Mesenchymal stem cell (in vitro differentiated cells and primary cell): ENCODE measurements at places on chromosomes 3 and 15.
A peak's percentile ranks its signal among the peaks of the same experiment; 100 is the strongest.

DNA sequence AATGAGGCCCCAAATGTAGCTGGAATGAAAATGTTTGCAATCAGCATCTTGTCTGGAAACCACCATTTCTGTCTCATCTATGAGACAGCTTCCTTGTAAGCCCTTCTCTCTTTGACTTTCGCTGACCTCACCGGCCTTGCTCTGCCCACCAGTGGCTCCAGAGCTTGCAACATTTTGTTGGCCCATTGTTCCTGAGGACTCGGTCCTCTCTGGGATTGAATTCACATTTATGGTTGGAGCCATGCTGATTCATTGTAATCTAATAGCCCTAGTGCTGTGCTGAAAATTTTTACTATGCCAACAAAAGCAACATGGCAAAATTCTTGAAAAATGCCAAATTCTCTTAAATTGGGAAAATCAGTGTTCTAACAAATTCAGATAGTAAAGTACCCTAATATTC is 37.2 kb downstream of the ABHD5 start:
- no peak overlapping the region for H3K27ac ChIP-seq
- no peaks in the 10 kb centered on the region for H3K36me3 ChIP-seq
- DNase-seq = no peak
- no peak overlapping the region for H3K4me3 ChIP-seq

DNA sequence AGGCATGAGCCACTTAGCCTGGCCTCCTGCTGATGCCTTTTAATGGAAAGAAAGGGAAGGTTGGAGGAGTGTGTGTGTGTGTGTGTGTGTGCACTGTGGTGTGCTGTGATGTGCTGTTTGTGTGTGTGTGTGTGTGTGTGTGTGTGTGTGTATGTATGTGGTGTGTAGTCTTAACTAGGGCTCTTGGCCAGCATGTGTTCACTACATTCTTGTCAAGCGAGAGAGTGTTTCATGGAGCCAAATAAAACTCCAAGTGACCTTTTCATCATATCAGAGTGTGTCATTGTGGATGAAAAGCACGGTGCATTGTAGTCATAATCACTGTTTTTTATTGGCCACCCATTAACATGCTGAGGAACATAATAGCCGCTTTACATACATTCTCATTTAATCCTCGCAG is 30.8 kb upstream of the BHLHE40 start:
- no peak overlapping the region for H3K27ac ChIP-seq
- no peak for DNase-seq
- H3K4me3 ChIP-seq = no peak overlapping the region
- no peaks in the 10 kb centered on the region for H3K36me3 ChIP-seq
- no peaks in the 10 kb centered on the region for H3K27me3 ChIP-seq

DNA sequence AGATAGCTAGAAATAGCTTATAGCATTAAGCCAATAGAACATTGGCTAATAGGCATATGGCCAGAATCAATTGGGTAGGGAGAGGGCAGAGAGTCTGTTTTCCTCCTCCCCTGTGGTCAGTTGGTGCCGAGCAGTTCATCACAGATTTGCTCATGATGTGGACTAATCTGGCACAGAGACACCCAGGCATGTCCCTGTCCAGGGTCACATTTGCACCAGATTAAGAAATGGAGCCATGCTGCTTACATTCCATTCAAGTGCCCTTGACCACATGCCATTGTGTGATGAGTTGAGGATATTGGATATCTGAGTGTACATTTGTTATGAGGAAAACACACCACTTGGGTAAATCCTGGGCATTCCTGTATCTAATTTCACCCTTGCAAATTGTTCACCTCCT is 53.4 kb downstream of the USP13 start:
- H3K4me1 ChIP-seq = peaks cover 3% of the 10 kb centered on the region
- DNase-seq = peak; percentile 28
- no peak overlapping the region for H3K4me3 ChIP-seq
- H3K27me3 ChIP-seq = no peaks in the 10 kb centered on the region
- H3K36me3 ChIP-seq = peaks cover 22% of the 10 kb centered on the region

GRCh38 chr3:151835751-151836525 is 22.0 kb downstream of the AADAC start:
- H3K36me3 ChIP-seq = no peaks in the 10 kb centered on the region
- peaks cover 9% of the 10 kb centered on the region for H3K4me1 ChIP-seq
- H3K27ac ChIP-seq = peak overlapping the region; percentile 96
- DNase-seq = peak; percentile 58
- no peaks in the 10 kb centered on the region for H3K27me3 ChIP-seq
- H3K4me3 ChIP-seq = no peak overlapping the region

- no peak for DNase-seq
- H3K27ac ChIP-seq = no peak overlapping the region
- H3K4me3 ChIP-seq = no peak overlapping the region
- peaks cover 14% of the 10 kb centered on the region for H3K4me1 ChIP-seq
- H3K27me3 ChIP-seq = no peaks in the 10 kb centered on the region
- no peaks in the 10 kb centered on the region for H3K36me3 ChIP-seq
These were observed 1.9 kb upstream of the IGDCC4 start for GRCh38 chr15:65424683-65425082.

- DNase-seq = no peak
- H3K4me1 ChIP-seq = peaks cover 6% of the 10 kb centered on the region
- H3K27ac ChIP-seq = no peak overlapping the region
- H3K4me3 ChIP-seq = no peak overlapping the region
These were observed 47.7 kb downstream of the CMTM6 start for GRCh38 chr3:32454731-32455608.

GRCh38 chr3:177946048-177946447 is 590.2 kb upstream of the KCNMB2 start:
- H3K36me3 ChIP-seq = no peaks in the 10 kb centered on the region
- no peak overlapping the region for H3K27ac ChIP-seq
- no peak overlapping the region for H3K4me3 ChIP-seq
- H3K4me1 ChIP-seq = no peaks in the 10 kb centered on the region
- no peaks in the 10 kb centered on the region for H3K27me3 ChIP-seq

GRCh38 chr3:46845397-46845859 is 17.8 kb downstream of the MYL3 start:
- DNase-seq = peak; percentile 75
- peak overlapping the region; percentile 60 for H3K4me3 ChIP-seq
- H3K4me1 ChIP-seq = peaks cover 17% of the 10 kb centered on the region
- H3K27ac ChIP-seq = peak overlapping the region; percentile 47
- H3K36me3 ChIP-seq = no peaks in the 10 kb centered on the region

- H3K36me3 ChIP-seq = peaks cover 26% of the 10 kb centered on the region
- peaks cover 4% of the 10 kb centered on the region for H3K4me1 ChIP-seq
- H3K27ac ChIP-seq = no peak overlapping the region
These were observed 552.3 kb downstream of the FOXP1 start for GRCh38 chr3:71031181-71031580.

DNA sequence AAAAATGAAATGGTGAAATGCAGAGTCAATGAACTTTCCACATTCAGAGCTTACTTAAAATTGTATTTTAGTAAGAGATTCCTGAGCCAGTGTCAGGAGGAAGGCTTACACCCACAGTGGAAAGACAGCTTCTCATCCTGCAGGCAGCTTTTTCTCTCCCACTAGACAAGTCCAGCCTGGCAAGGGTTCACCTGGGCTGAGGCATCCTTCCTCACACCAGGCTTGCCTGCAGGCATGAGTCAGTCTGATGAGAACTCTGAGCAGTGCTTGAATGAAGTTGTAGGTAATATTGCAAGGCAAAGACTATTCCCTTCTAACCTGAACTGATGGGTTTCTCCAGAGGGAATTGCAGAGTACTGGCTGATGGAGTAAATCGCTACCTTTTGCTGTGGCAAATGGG is 3.1 kb downstream of the CCR4 start:
- H3K4me3 ChIP-seq = no peak overlapping the region
- H3K4me1 ChIP-seq = peaks cover 2% of the 10 kb centered on the region
- H3K27ac ChIP-seq = no peak overlapping the region

DNA sequence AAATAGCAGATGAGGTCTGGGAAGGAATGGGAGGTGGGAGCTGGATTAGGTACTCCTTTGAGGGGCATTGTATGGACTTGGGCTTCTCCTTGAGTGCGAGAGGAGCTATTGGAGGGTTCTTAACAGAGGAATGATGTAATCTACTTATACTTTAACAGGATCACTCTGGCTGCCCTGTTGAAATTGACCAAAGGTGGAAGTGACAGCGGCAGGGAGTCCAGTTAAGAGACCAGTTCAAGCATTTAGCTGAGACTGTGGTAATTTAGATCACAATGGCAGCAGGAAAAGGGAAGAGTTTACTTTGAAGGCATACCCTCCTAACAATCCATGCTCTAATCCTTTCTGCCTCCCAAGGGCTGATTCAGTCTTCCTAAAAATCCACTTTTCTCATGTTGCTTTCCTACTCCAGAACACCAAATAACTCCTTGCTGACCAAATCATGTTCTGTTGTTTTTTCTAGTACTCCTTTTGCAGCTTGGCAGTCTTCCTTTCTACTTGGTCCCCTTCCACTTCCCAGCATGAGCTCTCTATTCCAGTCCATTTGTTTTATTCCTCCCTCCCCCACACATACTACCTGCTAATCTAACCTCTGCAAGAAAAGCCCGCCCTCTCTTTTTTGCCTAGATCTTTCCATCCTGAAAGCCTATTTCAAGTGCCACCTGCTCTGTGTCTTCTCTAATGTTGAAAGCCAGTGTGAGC is 139.4 kb downstream of the NECTIN3 start:
- H3K27ac ChIP-seq = no peak overlapping the region
- no peak for DNase-seq
- H3K27me3 ChIP-seq = no peaks in the 10 kb centered on the region
- peaks cover 2% of the 10 kb centered on the region for H3K4me1 ChIP-seq
- no peaks in the 10 kb centered on the region for H3K36me3 ChIP-seq

- H3K4me1 ChIP-seq = no peaks in the 10 kb centered on the region
- peak; percentile 17 for DNase-seq
- H3K27me3 ChIP-seq = no peaks in the 10 kb centered on the region
- no peak overlapping the region for H3K27ac ChIP-seq
- H3K4me3 ChIP-seq = no peak overlapping the region
These were observed 10.7 kb downstream of the KNSTRN start for GRCh38 chr15:40392986-40393948.

GRCh38 chr3:44712455-44713075 is at the start of gene ZNF502:
TSS of gene ZNF502 (plus strand) at chr3:44712660. CDS start at chr3:44720262, 7,602 bp downstream.
- H3K4me3 ChIP-seq = peak within 1 kb of the TSS; percentile 95
- peak; percentile 70 for DNase-seq
- no peaks in the 10 kb centered on the region for H3K36me3 ChIP-seq
- no peak within 1 kb of the TSS for H3K27ac ChIP-seq
- H3K27me3 ChIP-seq = no peaks in the 10 kb centered on the region

GRCh38 chr15:43518197-43518761 is 871 bp downstream of the MAP1A start:
- no peaks in the 10 kb centered on the region for H3K27me3 ChIP-seq
- peak; percentile 63 for DNase-seq
- peaks cover 35% of the 10 kb centered on the region for H3K36me3 ChIP-seq
- H3K4me1 ChIP-seq = peaks cover 24% of the 10 kb centered on the region
- H3K27ac ChIP-seq = peak overlapping the region; percentile 59

DNA sequence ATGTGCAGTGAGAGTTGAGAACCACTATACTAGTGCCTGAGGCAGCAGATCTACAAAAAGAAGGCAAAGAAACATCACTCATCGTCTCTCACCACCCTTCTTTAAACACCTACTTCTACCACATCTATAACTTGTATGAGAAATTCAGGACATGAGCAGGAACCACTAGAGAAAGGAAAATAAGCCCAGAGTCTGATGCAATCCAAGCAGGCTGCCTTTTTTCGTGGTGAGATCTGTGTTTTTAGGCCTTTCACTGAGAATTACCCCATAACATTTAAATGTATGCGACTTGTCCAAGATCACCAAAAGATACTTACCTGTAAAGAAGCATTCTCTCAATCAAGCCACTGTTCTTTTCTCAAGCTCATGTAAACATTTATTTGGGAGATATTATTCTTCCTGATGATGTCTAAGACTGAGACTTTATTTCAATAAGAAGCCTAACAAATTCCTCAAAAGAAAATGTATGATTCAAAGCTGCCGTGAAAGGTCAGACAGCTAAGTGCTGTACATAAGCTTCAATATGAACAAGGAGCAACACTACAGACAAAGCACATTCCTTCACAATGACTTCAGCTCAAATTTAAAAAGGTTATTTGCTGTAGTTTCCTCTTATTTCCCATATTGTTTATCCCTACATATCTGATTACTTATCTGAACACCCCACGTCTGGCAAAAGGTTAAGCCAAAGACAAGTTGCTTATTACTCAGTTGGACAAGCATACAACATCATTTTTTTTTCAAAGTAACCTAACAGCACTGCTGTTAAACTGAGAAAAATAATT is 16.5 kb downstream of the SPICE1 start:
- peaks cover 34% of the 10 kb centered on the region for H3K36me3 ChIP-seq
- no peaks in the 10 kb centered on the region for H3K4me1 ChIP-seq
- H3K27ac ChIP-seq = peak overlapping the region; percentile 96
- H3K4me3 ChIP-seq = no peak overlapping the region

- H3K4me3 ChIP-seq = no peak overlapping the region
- no peaks in the 10 kb centered on the region for H3K4me1 ChIP-seq
- H3K36me3 ChIP-seq = no peaks in the 10 kb centered on the region
- H3K27me3 ChIP-seq = no peaks in the 10 kb centered on the region
These were observed 226.7 kb downstream of the CADM2 start for GRCh38 chr3:85185495-85185894.

- peak overlapping the region; percentile 8 for H3K4me3 ChIP-seq
- peaks cover 8% of the 10 kb centered on the region for H3K4me1 ChIP-seq
- peaks cover 43% of the 10 kb centered on the region for H3K27me3 ChIP-seq
- no peaks in the 10 kb centered on the region for H3K36me3 ChIP-seq
These were observed 34.2 kb downstream of the ATP2B2 start for GRCh38 chr3:10471054-10471688.

DNA sequence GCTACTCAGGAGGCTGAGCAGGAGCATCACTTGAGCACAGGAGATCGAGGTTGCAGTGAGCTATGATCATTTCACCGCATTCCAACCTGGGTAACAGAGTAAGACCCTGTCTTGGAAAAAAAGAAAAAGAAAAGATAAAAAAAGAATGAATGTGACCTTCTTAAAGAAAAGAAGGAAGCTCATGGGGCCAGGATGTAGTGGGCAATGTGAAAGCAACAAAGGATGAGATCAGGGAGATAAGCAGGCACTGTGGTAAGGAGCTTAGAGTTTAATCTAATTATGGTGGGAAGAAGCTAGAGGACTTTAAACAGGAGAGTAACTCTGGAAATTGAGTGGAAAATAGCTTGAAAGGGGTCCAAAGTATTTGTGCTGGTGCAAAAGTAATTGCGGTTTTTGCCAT is 231.6 kb upstream of the UBE2E2 start:
- DNase-seq = no peak
- H3K27me3 ChIP-seq = no peaks in the 10 kb centered on the region
- no peak overlapping the region for H3K27ac ChIP-seq
- no peaks in the 10 kb centered on the region for H3K36me3 ChIP-seq

DNA sequence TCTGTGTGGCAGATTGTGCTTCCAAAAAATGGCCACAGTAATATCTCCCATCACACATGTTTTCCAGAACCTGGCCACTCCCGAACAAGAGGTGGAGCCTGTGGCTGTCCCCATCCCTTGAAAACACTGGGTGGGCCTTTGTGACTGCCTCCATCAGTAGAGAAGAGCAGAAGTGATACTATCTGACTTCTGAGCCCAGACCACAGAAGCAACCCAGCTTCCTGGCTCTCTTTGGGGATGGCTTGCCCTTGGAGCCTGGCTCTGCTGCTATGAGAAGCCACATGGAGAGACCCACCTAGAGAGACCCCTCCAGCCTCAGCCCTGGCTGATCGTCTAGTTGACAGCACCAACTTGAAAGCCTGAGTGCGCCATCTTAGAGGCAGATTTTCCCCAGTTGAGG is 39.8 kb upstream of the CMTM8 start:
- no peak overlapping the region for H3K27ac ChIP-seq
- H3K27me3 ChIP-seq = no peaks in the 10 kb centered on the region
- no peaks in the 10 kb centered on the region for H3K4me1 ChIP-seq
